ENCODE measurements at places on chromosomes 16 and 17.

GRCh38 chr17:13597723-13598347 lies 3.9 kb downstream of the HS3ST3A1 start:
- DNase-seq, result peak; percentile 55

GRCh38 chr17:80878876-80879722 lies 112.5 kb upstream of the CHMP6 start:
- DNase-seq, result no peak

- no peak for DNase-seq
These were observed 23.6 kb downstream of the KCTD19 start for GRCh38 chr16:67302970-67303369.

GRCh38 chr16:88965826-88966480 lies 11.1 kb downstream of the CBFA2T3 start:
- no peak for DNase-seq

- no peak for DNase-seq
These were observed 13.8 kb downstream of the KCTD19 start for GRCh38 chr16:67312719-67313118.

GRCh38 chr17:35359398-35359797 lies 14.0 kb downstream of the SLFN11 start:
- no peak for DNase-seq

DNA sequence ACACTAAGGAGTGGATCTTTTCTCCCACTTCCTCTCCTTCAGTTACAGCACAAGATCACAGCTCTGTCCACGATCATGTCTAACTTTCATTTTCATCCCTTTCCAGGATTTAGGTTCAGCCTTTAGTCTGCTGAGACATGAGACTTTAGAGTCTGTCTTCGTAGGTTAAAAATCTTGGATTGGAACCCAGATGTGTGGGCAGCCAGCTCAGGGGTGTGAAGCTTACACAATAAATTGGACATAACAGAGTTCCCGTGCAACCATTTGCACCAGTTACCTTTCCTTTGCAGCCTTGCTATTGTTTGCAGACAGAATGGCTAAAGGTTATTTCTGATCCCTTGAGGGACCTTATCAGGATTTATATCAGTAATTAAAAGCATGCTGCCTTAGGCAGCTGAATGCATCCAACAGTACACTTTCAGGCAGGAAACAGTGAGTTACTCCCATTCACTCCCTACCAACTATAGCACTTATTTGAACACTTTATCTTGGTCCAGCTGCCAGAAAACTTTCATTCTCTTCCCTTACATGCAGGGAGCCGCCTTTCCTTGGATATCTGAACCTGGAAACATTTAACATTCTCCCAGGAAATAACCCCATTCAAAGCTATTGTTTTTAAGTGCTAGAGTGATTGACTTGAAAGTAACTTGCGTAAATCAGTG lies 87.3 kb downstream of the TMEM100 start:
- no peak for DNase-seq

DNA sequence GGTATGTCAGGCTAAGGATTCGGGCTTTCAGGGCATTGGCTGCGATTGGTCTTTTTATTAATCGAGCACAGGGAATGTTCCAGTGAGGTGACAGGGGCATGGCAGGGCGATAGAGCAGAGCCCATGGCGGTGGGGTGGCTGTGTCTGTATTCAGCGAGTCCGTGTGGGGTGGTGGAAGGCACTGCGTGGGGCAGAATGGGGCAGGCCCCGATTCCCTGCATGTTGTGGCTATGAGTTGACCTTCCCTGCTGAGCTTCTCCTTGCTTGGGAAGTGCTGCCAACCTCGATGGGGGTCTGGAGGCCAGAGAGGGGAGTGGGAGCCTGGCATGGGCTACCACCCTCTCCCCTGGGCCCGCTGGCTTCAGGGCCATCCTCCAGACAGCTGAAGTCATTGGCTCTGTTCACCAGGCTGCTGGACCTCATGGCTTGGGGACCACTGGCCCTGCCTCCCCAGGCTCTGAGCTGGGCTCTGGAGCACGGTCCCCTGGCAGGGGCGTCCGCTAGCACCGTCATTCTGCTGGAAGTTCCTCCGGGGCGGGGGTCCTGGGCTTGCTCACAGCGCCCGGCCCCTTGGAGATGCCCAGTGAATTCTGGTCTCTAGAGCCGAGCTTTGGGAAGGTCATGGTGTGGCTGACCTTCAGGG lies 92.1 kb downstream of the NPIPB11 start:
- DNase-seq, result no peak

DNA sequence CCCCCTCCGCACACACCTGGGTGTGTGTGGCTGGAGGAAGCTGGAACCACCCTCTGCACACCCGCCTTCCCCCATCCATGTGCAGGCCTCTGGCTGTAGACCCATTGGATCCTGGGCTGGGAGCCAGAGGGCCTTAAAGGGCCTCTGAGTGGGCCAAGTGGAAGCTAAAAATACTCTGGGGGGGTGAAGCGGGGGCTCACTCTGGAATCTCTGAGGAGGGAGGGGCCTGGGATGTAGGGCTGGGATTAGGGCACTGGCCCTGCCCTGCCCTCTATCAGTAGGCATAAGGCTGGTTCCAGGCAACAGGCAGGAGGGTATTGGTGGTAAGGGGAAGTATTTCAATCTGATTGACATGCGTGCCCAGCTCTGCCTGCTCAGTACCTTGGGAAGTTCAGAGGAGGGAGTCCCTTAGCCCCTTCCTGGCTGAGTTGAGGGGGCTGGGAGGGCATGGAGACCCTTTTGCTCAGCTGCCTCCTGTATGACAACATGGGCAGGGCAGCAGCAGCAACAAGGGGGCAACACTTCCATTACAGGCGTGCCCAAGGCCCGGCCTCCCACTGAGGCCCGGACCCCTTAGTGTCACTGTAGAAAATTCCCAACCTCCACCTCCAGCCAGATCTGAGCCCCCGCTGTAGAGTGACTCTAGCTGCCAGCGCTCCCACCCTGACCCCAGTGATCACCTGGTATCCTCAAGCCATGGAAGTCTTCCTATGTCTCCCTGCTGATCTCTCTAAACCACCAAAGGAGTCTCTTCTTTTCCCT lies 5.2 kb downstream of the ITGA3 start:
- DNase-seq, result no peak

- DNase-seq, result no peak
These were observed 230.6 kb upstream of the RPL38 start for GRCh38 chr17:73972901-73973300.

DNA sequence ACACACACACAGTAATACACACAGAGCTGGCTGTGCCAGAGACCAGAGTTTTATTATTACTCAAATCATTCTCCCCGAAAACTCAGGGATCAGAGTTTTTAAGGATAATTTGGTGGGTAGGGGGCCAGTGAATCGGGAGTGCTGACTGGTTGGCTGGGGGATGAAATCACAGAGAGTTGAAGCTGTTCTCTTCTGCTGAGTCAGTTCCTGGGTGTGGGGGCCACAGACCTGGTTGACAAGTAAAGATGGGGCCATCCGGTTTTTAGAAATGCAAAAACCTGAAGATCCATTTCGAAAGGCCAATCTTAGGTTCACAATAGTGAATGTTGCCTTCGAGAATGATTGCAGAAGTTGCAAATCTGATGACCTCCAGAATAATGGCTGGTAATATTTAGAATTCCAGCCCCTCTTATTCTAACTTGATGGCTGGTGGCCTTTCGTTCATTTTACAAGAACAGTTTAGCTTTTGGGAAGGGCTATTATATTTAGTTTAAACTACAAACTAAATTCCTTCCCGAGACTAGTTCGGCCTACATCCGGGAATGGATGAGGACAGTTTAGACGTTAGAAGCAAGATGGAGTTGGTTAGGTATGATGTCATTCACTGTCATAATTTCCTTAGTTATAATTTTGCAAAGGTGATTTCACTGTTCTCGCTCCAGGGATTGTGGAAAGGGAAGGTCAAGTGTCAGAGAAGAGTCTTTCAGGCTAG lies 123.2 kb downstream of the KCNJ18 start:
- DNase-seq, result no peak

DNA sequence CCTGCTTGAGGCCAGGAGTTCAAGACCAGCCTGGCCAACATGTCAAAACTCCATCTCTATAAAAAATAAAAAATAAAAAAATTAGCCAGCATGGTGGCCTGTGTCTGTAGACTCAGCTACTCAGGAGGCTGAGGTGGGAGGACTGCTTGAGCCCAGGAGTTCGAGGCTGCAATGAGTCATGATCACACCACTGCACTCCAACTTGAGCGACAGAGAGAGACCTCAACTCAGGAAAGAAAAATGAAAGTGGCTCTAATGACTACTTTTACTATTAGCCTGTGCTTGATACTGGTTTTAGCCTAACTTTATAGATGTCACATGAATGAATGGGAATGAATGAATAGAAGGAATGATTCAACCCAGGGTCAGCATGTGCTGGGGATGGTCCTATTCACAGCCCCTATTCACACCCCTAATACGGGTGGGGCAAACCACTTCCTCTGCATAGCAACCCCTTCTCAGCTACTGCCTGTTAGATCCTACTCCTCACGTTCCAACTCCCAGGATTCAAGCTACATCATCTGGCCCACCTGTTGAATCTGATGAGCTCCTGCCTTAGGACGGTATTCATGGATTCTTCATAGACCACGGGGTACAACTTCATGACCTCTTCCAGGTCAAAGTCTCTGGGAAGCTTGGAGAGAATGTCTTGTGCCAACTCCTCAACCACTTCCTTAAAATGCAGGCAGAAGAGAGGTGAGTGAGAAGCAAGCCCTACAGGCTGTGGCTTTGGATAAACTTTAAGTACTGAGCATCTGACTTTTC lies 40.5 kb downstream of the LYRM1 start:
- DNase-seq, result no peak

GRCh38 chr17:1315891-1316403 lies 36.5 kb downstream of the TRARG1 start:
- DNase-seq, result no peak

- no peak for DNase-seq
These were observed 9.5 kb upstream of the ADAM11 start for GRCh38 chr17:44749076-44749979.

GRCh38 chr16:28168991-28169554 lies 42.7 kb downstream of the XPO6 start:
- no peak for DNase-seq

GRCh38 chr17:48215583-48216139 lies 108.1 kb downstream of the SNX11 start:
- DNase-seq, result no peak

DNA sequence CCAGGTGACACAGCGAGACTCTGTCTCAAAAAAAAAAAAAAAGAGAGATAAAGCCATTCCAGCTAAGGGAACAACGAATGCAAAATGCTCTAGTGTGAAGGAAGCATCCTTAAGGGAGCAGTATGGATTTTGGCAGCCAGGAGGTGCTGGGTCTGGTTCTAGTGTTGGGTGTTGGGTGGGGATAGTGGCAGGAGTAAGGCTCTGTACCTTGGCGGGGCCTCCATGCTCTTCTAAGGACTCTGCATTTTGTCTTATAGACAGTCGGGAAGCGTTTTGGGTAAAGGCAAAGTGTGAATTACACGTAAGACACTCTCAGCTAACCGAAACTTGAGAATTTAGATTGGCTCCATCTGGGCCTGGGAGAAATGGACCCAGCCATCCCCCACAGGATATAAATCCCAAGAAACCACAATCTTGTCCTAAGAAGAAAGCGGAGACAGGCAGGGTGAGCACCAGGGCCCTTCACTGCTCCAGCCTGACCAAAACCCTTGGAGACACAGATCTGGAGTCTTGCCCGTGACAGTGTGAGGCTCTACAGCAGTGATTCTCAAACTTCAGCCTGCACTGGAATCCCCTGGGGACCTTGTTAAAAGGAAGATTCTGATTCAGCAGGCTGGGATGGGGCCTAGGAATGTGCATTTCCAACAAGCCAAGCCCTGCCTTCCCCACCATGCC lies 33.1 kb upstream of the PHB1 start:
- DNase-seq, result no peak

DNA sequence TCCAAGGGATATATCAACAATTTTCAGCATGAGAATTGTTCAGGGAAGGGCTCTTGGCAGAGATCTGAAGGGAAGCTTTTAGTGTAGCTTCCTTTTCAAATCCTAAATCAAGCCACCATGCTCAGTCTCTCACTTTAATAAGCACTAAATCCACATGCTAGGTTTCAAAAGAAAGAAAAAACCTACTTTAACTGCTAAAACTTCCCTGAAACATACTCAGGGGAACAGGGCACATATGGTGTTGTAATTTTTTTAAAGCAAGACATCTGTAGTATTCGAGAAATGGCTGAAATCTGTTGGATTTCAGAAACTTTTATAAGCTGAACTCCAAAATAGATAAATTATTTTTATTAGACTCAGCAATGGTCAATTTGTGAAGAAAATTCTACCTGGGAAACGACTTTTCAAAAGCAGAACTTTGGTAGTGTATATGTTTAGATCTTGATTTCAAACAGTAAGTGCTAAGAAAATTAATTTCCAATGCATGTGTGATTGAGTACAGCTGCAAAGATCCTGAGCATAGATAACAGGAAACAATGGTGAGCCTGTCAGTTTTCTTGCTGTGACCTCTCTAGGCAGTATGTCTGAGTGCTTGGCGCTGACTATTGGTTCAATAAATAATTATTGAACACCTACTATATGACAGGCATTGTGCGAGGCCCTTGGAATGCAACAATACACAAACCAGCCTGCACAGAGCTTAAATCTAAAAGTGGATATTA lies 804.5 kb upstream of the SOX9 start:
- no peak for DNase-seq

DNA sequence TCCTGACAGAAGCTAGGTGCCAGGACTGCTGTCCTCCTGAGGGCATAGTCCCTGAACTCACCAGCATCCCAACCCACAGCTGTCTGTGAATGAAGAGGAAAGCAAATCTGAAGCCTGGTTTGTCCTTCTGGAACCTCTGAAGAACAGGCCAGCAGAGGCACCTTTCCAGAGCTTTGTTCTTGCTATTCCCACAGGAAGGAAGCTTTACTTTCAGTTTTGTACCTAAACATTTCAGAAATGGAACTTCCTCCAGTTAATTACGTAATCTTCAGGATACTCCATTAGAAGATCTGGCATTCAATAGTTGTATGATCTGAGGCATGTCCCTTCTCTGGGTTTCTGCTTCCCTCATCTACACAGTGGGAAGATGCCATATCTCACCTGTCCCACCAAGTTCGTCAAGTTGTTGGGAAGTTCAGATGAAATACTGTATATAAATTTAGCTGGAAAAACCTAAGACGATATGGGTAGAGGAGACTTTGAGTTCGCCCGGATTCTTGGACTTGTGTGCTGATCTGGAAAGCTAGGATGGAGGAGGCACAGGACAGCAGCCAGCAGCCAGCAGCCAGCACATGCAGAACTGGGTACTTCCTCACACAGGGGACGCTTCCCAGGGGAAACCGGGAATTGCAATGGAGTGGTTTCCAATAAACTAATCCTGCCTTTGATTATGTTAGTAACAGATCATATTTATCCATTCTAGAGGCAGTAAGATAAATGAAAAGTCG lies 22.4 kb downstream of the NXPH3 start:
- DNase-seq, result no peak

DNA sequence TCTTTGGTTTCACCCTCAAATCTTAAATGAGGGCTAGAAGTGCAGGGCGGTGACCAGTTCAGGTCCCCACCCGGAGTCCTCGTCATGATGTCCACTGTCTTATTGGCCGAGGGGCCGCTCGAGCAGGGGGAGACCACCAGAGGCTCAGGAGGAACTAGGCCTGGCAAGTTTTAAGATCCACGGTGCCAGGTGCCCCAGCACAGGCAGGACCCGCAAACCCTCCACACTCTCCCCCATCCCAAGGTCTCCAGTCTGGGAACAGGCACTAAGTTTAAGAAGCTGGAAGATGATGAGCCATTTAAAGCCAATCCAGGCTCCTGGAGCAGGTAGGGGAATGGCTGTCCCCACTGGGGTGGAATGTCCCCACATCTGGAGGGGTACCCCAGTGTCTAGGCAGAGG lies 4.1 kb downstream of the DLX3 start:
- no peak for DNase-seq

- DNase-seq, result peak; percentile 19
These were observed 708 bp downstream of the DHX33 start for GRCh38 chr17:5468075-5468473.

GRCh38 chr16:55207693-55208428 lies 116.1 kb upstream of the IRX6 start:
- DNase-seq, result no peak

GRCh38 chr16:8962393-8963009 lies 1.2 kb downstream of the USP7 start:
- DNase-seq, result peak; percentile 64

Data from activated CD4-positive, alpha-beta memory T cell treated with anti-CD3 and anti-CD28 coated beads, Interleukin-2, amount 10 ng/mL, durations not matched to agents 7 days and 5 days (primary cell).